ENCODE measurements at places on chromosomes 5 and 9.

DNA sequence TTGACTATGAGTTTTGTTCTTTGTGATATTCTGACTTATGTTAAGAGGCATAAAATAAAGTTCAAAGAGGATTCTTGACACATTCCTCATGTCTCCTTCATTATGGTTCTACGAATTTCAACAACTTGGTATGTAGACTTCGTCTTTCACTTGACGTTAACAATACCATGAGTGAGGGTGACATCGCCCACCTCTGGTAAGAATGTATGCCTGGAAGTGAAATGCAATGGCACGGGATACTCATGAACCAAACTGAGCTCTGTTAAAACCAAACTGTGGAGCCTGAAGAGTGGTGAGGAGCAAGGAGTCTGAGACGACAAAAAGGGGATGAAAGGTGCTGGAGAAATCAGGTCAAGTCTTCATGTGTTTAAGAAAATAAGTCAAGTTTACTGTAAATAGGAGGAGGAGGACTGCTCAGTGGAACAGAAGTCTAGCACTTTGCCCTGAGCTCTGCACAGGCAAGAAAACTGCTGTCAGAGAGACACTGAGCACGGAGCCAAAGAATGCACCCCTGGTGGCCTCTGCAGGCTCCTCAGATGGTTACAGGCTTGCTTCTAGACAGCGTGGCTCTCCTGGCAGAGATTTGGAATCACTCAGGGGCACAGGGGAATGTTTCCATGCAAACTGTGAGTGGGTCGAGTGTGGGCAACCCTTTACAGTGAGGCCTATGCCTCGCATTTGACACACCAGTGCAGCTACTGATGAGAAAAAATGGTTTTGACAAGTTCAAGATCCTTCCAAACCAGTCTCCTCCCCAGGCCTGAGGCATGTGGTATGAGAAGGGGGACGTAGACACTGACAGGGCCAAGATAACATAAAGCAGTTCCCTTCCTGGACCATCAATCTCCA is 470.1 kb downstream of the IRX1 start:
- no peak for DNase-seq

DNA sequence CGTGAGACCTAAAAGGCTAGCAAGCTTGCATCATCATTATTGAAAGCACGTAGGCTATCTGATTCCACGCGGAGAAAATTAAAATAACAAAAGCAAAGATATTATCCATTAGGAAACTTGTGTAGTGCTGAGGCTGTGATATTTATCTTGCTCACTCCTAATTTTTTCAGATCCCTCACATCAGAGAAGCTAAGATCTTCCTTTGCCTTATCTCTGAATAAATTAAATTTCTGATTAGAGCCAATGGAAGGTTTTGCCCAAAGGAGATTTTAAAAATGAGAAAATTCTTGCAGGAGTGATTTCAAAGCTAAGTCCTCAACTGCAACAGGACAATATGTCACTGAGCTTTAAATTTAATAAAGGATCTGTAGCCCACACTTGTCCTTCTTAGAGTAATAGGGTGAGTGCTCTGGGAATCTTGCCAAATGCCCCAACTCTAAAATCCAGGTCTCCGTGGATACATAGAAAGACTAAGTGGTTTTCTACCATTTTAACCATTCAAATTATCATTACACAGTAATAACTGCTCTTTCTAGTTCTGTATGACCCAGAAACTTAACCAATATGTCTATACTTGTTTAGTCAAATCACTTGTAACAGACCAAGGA is 295.0 kb downstream of the CAAP1 start:
- DNase-seq: no peak

GRCh38 chr5:140110646-140110957 is 3.3 kb upstream of the PURA start:
- no peak for DNase-seq

- DNase-seq: no peak
Measured at GRCh38 chr9:3521966-3522365, 3.8 kb downstream of the RFX3 start.

DNA sequence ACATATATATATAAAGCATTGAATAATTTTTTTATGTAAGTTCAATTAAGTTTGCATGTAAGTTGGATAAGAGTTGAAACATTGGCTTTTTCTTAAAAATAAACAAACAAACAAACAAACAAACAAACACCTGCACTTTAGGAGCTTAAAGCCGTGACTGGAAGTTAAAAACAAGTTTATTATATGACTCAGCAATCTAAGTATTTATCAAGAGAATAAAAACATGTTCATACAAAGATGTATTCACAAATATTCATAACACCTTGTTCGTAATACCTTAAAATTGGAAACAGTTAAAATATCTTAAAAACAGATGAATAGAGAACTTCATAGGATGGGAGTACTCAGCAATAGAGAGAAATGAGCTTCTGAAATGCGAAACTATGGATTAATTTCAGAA is 61.5 kb upstream of the ANXA1 start:
- DNase-seq: no peak

DNA sequence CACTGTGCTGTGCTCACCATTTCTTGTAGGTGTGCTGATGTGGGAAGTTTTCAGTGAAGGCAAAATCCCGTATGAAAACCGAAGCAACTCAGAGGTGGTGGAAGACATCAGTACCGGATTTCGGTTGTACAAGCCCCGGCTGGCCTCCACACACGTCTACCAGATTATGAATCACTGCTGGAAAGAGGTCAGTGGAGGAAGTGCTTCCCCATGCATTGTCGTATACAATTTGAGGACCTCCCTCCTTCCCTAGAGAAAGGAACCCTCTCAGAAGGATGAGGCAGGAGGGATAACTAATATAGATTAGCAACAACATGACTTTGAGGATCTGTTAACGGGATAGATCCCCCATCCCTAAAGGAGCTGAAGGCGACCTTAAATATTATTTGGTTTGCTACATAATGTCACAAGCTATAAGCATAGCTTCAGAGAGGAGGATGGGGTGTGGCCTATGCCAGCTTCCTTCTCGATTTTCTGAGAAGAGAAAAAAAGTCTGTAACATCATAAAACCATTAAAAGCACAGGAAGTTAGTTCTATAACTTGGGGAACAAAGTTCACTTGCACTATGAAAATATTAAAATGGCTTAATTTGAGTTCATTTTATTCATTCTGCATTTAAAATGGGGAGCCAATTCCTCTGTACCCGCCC is 17.0 kb upstream of the CYFIP2 start:
- peak; percentile 30 for DNase-seq

GRCh38 chr5:78845470-78845869 is 139.6 kb downstream of the ARSB start:
- no peak for DNase-seq

- DNase-seq: no peak
Measured at GRCh38 chr5:113984928-113985327, 376.9 kb upstream of the KCNN2 start.
